ENCODE measurements at places on chromosomes 1 and 21. TPM values are rescaled to one million over a fixed set of nuclear protein-coding genes. Genes with fewer than 3 reads are reported as not detected.

CCDC17 gene
- total RNA-seq, result not detected

RSPH1 gene
- not detected for total RNA-seq

MLLT11 gene
- total RNA-seq, result 31.9 TPM

- DNase-seq, result peak; percentile 67
These were observed 6.8 kb upstream of the IL24 start for GRCh38 chr1:206890125-206891060.

- DNase-seq, result no peak
These were observed 23.5 kb upstream of the TSPEAR start for GRCh38 chr21:44734841-44735240.

DNA sequence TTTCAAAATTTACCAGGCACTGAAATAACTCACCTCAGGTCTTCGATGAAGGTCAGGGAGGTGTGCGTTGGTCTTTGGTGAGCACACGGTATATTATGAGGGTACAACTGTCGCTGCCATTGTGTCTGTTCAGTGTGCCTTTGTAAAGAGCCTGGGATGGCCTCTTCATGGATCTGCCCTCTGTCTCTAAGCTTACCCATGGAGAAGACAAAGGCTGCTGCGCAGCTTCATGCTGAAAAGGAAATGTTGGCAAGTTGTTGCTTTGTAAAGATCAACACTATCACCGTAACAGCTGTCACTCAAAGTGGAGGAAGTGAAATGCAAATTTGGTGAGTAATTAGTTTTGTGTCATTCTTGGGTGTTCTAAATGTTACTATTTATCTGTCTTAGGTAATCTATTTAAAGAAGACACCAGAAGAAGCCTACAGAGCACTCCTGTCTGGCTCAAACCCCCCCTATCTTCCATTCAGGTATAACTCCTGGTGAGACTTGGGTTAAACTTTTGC is 71.6 kb downstream of the CDC14A start:
- no peak for DNase-seq

DNA sequence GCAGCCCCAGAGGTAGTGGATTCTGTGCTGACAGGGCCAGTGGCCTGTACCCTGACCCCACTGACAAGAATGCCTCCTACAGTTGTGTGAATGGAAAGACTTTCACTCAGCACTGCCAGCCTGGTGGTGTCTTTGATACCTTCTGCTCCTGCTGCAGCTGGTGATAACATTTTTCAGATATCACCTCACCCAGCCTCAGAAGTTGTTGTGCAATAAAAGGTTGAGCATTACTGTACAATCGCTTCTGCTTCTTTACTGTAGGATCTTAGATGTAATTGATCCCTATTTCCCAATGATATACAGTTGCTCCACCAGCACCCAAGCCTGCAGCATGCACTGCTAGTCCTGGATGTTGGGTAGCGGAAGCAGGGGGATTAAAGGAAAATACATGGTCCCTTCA is 4.8 kb upstream of the CHIA start:
- no peak for DNase-seq

GRCh38 chr1:23593042-23593521 is 33.8 kb upstream of the ID3 start:
- no peak for DNase-seq

DNA sequence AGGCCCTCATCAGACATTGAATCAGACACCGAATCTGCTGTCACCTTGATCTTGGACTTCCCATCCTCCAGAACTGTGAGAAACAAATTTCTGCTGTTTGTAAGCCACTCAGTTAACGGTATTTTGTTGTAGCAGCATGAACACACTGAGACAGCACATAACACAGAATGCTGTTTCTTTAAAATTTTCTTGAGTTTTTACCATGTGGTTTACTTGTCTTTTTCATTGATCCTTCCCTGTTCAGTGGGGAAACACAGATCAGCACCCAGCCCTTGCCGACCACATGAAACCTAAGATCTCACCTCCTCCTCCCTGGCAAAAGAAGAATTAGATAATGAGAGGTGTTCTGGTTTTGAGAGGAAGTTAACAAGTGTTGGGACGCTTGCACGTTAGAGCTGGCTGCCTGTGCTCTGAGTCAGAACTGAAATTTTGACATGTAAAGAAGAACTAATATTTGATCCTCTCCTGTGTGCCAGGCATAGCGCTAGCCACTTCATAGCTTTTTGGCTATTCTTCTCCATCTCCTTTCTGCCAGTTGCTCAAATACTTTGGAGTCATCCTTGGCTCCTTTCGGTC is 179.6 kb downstream of the DHRS3 start:
- no peak for DNase-seq

- DNase-seq, result no peak
These were observed 844 bp upstream of the PLD5 start for GRCh38 chr1:242525360-242525722.

GRCh38 chr1:31387612-31388011 is 14.7 kb upstream of the FABP3 start:
- DNase-seq, result no peak

GRCh38 chr1:36517011-36517771 is 34.5 kb upstream of the CSF3R start:
- DNase-seq, result no peak

DNA sequence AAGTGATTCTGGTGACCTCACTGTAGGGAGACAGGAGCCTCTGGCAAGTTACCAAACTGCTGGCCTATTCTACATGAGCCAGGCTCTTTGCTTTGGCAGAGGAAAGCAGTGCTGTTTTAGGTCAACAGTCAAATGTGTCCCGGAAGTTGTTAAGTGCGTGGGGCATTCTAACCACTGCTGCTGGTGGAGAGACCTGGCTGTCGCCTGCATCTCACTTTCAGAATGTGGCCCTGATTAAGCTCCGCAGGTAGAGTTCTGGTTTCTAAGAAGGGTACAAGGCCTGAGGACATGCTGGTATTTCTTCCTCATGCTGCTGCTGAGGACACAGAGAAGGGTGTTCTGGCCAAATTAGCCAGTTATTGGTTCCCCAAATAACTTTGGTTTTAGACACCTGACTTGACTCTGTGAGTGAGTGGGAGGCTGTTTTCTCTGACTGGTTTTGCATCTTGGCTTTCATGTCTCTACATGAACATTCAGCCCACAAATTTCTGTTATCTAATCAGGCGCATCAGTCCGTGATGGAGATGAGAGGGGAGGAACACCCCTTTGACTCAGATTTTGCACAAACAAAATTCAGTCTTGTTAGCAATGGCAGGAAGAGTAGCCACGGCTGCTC is 120.8 kb downstream of the LMO4 start:
- DNase-seq, result peak; percentile 17

All from adrenal gland (tissue), 19 donors.